ENCODE measurements at places on chromosomes 4 and X.
A peak's percentile ranks its signal among the peaks of the same experiment; 100 is the strongest.

GRCh38 chr4:2511645-2512131, 24.8 kb upstream of the FAM193A start:
- no peak for DNase-seq

DNA sequence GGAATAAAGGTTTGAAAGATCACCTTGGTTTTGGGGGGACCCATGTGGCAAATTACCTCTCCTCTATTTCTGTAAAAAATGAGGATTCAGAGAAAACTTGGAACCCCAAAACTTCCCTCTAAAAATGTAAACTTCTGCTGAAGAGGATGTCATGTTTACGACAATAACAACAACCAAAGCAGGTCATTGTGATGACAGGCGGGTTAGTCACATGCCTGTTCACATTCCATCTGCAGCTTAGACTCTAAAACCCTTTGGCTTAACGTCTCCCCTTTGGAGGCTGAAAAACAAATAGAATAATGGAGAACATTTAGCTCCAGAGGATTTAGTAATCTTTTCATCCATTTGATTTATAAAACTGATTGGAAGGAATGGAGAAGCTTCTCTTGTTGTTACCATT, 75.0 kb upstream of the FAM9C start:
- no peak for DNase-seq

- DNase-seq, result no peak
Measured at GRCh38 chr4:159428975-159429692, 326.3 kb downstream of the RAPGEF2 start.

DNA sequence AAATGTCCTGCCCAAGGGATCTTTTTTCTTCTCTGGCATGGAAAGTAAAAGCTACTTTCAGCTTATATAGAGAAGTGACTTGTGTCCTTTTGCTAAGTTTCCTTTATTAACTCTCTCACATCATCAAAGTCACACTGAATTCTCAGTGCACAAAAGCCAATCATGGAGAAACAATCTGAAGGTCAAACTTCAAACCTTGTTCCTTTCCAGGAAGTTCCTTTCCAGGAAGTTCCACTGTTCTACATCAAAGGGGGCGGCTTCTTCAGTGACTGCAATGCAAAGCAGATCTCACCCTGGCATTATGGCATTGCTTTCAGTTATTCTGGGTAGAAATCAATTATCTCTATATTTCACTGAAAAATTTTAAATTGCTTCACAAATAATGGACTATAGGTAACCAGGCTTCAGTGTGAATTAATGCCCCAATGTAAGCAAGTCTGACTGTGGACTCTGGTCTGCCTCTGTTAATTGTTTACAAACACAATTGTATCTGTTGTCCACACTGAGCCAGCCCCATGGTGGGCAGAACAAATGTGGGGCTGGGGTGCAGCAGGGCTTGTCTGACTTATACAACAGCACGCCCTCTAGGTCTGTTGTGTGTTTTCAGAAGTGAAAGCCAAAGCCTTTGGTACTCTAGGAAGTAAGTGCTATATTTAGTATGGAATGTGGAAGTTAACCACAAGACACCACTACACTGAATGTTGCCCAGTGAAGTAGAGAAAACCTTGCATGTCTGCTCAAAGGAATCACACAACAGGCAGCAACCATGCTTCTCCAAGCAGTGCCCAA, 98.8 kb downstream of the CDS1 start:
- peak; percentile 52 for DNase-seq

DNA sequence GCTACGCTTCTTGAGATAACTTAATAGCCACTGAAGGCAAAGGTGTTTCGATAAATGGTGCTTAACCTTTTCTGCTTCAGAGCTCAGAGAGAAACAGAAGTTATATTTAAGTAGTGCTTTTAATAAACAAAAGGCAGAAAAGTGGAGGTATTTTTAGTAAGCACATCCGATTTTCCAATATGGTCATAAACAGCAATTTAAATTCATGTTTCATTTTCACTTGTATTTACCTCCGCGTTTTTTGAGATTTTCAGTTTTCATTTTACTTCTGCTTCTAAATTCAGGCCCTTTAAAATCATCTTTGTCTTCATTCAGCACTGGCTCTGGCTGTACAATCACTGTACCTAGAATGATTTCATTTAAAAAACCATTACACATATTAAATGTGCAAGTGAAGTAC, 92.4 kb downstream of the ATRX start:
- DNase-seq, result no peak

DNA sequence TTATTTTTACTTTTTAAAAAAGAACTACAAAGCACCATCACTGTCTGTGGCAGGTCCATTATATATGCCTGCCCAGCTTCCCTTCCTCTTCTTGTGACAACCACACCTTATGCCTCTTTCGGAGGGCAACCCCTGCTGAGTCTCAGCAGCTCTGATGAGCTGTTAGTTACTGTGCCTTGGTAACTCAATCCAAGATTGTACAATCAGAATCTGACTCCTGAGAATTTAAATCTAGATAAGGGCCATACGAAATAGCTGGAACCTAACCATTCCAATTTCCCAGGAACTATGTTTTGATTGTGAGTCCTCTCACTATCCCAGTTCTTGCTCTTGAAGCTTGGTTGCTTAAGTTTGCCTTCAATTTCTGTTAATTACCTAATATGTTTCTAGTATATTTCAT, 61.9 kb downstream of the ADAMTS3 start:
- DNase-seq, result no peak

- DNase-seq, result no peak
Measured at GRCh38 chr4:176753049-176753448, 39.7 kb downstream of the VEGFC start.

GRCh38 chr4:113978561-113979147, 793 bp downstream of the ARSJ start:
- peak; percentile 16 for DNase-seq

DNA sequence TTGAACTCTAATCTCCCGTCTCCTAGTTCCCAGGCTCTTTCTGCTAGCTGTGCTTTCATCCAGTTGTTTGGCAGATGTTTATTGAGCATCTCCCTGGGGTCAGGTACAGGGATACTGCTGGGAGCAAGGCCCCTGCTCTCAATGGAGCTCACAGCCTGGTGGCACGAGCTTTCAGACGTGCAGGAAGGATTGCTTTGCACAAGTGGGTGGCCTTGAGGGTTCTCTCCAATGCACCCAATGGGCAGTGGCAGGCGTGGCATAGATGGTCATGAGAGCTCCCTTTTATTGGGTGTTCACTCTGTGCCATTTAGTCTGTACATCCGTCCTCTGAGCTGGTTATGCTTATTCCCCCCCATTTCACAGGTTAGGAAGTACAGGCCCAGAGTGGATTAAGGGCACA, 235.2 kb downstream of the EVC2 start:
- no peak for DNase-seq

GRCh38 chrX:66622209-66622608, 16.7 kb downstream of the EDA2R start:
- no peak for DNase-seq

DNA sequence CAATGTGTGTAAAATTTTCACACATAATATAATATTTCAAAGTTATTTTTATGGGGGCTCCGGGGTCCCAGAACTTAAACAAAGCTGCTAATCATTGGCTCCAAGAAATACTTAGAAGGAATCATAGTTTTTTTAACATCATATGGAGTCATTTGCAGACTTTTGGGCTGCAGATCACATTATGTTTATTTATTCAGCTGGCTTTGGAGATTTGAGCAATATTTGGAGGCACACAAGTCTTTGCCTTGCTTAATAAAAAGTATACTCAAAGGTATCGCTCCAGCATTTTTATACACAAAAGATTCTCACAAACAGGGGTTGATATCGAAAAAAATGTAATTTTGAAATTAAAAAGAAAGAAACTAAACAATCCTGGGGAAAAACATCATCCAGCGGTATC, 382.5 kb upstream of the TENM3 start:
- no peak for DNase-seq

DNA sequence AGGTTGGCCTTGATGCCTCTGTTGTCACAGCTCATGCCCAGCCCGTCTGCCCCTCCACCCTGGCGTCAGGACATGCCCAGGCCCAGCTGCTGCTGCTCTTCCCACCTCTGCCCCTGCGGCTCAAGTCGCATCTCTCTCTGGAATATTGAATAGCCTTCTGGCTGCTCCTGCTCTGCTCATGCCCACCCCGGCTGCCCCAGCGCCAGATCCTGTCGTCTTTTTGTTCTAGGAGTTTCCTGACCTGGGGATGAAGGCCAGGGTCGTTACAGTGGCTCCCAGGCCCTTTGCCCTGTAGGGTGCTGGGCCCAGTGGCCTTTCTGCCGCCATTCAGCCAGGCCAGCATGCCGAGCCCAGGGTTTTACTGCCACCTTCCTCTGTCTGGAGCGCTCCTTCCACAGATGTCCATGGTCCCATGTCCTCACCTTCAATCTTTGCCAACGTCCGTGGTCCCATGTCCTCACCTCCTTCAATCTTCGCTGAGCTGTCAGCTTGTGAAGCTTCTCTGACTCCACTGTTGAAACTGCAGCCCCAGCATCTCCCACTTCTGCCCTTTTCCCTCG, 9.7 kb downstream of the MAEA start:
- no peak for DNase-seq

DNA sequence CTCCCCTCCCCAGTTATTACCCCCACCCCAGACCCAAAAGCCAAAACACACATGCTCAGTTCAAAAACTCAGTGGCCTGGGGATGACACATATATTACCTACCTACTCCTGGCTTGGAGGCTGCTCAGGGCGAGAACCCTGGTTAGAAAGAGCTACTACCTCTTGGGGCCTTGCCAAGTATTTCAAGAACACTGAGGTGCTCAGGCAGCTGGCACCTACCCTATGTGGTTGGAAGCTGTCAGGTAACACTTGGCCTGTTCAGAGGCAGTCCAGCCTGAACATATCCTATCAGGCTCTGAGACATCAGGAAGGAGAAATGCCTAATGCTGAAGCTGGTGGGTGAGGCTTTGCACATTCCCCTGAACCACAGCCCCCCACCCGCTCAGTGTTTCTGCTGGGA, 4.9 kb downstream of the BCAP31 start:
- no peak for DNase-seq

- peak; percentile 0 for DNase-seq
Measured at GRCh38 chr4:154807042-154807630, 26.1 kb downstream of the RBM46 start.

All from midbrain (tissue), 1 donor.